ENCODE measurements at places on chromosomes 11 and 22. TPM values are rescaled to one million over a fixed set of nuclear protein-coding genes. Genes with fewer than 3 reads are reported as not detected.

The SLC1A2 gene
- 12.0 TPM for total RNA-seq

The PDE2A gene
- total RNA-seq, result 13.5 TPM

The SCGB1A1 gene
- total RNA-seq, result not detected

The LSP1 gene
- total RNA-seq, result 85.5 TPM

The PTGDR2 gene
- 0.24 TPM for total RNA-seq

The OR8G1 gene
- 1.9 TPM for total RNA-seq

The KDM4D gene
- 6.0 TPM for total RNA-seq

The TMEM151A gene
- total RNA-seq, result 0.24 TPM

The POU2AF2 gene
- not detected for total RNA-seq

The ZDHHC13 gene
- total RNA-seq, result 13.5 TPM

GRCh38 chr22:29555065-29555644, 1.6 kb upstream of the THOC5 start:
- DNase-seq, result no peak

DNA sequence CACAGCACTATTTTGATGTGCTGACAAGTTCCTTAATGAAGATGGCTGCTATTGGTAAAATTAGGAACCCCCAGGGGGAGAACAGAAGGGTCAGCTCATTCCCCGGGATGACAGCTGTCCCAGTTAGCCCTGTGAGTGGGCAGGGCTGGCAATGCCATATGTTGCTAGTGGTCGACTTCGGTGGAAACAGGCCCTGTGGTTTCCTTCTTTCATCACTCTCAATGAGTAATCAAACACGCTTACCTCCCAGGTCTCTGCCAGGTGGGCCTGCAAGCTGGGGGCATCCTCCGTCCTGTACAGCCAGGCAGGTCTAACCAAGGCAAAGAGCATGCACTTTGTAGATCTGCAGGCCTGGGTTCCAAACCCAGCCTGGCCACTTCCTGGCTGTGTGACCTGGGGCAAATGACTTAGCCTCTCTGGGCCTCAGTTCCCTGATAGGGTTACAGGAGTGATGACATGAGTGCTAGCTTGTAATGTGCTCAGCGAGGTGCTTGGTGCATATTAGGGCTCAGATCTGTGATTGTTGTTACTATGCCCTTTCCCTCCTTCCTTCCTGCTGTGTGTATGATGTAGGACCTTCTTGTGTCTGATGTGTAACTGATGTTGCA, 85.2 kb downstream of the TSPAN18 start:
- no peak for DNase-seq

DNA sequence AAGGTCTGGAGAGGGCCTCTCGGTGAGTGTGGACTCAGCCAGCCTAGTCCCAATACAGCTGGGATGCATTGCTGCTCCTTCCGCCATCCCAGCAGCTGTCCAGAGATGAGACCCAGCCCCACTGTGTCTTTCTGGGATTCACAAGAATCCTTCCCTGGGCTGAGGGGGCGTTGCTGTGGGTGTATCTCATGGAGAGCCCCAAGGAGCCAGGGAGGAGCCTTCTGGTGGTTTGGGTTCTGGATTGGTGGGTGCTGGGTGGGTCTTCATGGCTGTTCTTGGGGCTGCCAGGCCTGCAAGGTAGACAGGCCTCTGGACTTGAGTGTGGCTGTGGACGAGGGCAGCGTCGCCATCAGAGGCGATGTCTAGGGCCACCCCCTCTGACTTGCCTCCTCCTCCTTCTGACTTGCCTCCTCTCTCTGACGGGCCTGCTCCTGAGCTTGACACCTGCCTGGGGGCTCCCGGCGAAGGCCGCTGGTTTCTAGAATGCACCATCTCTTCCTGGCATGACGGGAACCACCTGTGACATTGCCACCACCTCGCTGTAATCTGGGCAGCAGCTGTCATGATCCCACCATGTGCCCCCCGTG, 17.2 kb downstream of the KCNQ1 start:
- DNase-seq, result no peak

DNA sequence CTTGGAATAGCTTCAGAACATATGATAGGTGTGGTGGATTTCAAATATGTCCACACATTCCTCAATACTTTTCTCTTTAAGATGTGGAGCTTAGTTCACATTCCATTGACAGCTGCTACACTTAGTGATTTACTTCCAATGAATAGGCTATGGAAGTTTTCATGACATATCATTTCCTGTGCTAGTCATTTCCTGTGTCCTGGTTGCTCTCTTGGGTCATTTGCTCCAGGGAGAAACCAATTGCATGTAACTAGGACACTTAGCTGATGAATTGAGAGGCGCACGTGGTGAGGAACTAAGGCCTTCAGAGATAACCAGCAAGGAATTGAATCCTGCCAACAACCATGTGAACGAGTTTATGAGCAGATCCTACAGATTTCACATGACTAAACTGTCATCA, 120.9 kb downstream of the SLC17A6 start:
- no peak for DNase-seq

- no peak for DNase-seq
These were observed 70.2 kb upstream of the TP53AIP1 start for GRCh38 chr11:129012880-129013279.

DNA sequence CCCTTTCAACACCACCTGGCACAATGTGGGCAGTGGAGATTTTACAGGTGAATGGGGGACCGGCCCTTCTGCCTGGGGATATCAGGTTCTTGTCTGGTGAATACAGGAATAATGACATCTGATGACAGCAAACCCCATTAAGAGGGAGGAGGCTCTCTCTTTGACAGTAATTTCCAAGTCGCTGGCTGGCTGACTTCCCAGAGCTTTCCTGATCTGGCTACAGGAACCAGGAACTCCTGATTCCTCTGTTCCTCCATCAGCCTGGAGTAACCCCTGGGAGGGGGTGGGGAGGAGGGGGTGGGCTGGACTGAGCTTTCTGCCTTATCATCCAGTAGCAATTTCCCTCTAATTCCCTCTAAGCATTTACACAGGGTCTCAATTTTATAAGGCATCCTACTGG, 3.7 kb upstream of the MIEF1 start:
- peak; percentile 67 for DNase-seq

- DNase-seq, result no peak
These were observed 5.2 kb downstream of the RAB6A start for GRCh38 chr11:73755670-73756069.

DNA sequence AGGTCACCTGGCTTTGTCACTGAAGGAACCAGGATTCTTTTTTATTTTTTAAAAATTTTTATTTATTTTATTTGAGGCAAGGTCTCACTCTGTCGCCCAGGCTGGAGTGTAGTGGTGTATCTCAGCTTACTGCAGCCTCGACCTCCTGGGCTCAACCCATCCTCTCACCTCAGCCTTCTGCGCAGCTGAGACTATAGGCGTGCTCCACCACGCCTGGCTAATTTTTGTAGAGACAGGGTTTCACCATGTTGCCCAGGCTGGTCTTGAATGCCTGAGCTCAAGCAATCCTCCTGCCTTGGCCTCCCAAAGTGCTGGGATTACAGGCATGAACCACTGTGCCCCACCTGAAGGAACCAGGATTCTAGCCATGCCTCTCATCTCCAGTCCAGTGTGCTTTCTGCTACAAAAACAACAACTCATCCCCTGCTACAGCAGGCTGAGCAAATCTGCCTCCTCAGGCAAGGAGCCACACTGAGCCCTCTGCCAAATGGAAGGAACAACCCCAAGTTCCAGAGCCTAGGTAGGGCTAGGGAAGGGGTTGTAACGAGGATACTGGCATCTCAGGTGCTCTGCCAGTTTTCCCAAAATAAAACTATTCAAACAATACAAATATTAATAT, 2.6 kb upstream of the PEX26 start:
- DNase-seq, result no peak

GRCh38 chr11:128678024-128678423, 15.8 kb upstream of the FLI1 start:
- DNase-seq, result no peak

DNA sequence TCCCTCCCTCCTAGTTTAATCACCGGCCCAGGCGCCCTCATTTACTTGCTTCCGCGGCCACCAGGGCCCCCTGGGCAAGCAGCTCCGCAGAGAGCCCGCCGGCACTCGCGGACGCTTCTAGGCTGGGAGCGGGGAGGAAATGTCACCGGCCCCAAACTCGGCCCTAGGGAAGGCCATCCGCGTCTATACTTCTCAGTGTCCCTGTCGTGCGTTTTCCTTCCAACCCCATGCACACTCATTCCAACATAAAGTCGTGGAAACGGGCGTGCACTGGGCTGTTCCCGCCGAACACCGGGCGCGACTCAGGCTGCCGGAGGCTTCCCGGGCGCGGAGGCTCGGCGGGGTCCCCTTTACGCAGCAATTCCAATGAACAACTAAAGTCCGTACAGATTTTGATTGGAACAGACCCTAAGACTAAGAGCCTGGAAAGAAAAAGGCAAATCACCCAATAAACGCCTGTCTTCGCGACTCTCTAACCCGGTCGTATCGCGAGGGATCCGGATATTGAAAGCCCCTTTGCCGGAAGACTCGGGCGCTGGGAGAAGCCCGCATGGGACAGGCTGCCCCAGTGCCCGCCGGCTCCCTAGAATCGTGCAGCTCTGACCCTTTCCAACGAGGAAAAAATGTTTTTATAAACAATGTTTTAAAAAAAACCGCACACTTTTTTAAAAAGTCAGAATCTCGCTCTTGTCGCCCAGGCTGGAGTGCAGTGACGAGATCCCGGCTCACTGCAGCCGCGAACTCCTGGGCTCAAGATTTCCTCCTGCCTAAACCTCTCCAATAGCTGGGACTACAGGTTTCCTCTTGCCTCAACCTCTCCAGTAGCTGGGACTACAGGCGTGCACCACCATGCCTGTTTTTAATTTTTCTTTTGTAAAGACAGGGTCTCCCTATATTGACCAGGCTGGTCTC, 1.3 kb upstream of the BARX2 start:
- no peak for DNase-seq

- DNase-seq, result peak; percentile 81
These were observed 9.1 kb upstream of the CLCF1 start for GRCh38 chr11:67382276-67383136.

DNA sequence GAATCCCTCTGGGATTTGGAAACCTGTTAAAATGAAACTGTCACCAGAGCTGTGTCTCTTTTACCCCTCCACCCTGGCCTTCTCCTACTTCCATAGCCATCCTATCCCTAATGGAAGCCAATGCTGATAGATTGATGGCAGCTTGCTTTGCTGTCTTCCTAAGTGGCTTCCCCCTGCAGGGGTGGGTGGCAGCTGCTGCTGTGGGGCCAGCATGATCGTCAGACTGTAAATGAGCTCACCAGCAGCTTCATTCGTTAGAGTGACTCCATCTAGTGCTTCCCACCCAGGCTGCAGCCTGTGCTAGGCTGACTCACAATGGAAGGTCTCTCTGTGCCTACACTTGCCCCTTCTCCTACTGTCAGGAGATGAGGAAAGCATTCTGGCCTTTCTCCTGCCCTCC, 311.0 kb downstream of the BUD13 start:
- no peak for DNase-seq

DNA sequence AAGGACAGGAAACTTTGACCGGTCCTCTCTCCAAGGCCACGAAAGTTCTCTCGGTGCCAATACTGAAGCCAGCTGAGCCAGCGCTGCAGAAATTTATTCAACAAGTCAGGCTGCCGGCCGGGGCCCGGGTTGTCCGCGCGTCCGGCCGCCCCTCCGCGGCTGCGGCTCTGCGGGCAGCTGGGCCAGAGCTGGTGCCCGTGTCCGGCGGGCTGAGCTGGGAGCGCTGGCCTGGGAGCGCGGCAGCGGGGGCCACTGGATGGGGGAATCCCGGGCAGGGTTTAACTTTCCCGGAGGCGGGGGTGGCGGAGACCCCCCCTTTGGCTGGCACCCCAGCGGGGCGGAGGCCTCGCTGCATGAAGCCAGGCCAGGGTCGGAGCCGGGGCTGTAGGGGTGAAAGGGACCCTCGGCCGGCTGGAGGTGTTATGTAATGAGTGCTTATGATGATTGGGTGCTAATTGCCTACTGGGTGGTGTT, 12.3 kb upstream of the CACNA1I start:
- DNase-seq, result no peak

DNA sequence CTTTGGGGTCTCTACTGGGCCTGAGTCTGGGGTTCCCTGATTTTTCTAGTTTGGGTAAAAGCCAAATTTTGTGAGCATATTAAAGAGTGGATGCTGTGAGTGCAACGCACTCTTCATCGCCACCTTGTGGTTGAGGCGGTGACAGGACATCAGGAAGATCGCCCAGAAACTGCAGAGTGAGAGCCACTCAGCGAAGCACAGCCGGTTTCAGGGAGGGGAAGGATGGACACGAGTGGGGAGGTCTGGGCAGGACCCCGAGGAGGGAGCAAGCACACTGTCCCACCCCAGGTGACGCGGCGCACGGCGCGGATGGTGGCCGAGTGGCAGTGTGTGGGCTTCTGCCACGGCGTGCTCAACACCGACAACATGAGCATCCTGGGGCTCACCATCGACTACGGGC, 9.1 kb downstream of the SELENOO start:
- DNase-seq, result peak; percentile 59

DNA sequence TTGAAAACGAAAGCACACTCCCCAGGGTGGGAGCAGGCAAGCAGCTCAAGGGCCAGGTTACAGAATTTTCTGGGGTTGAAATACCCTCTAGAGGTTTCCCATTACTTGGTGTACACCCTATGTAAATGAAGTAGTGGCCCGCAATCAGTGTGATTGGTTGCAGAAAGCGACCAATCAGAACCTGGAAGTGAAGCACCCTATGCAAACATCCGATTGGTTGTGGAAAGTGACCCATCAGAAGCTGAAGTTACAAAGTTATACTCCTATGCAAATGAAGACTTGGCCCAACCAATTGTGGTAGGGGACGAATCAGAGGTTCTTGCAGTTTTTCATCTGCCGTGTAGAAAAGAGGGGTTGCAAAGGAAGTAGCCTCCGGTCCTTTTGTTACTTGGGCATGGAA, 19.2 kb downstream of the PRR5 start:
- DNase-seq, result no peak

DNA sequence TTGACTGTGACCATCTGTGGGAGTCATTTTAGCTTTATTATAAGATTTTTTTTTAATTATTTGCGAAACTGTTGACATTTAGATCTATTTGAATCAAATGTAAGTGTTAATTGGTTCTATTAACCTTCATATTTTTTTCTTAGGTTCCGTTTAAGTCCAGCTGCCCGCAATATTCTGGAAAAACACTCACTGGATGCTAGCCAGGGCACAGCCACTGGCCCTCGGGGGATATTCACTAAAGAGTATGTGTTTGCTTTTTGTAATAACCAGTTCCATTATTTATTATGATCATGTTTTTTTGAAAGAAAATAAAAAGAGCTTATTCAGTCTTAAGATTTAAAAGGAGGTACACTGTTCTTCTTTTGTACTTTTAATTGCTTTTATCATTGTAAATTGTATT, 43.9 kb downstream of the PDHX start:
- DNase-seq, result no peak
